ENCODE measurements at places on chromosomes 16 and 17.

DNA sequence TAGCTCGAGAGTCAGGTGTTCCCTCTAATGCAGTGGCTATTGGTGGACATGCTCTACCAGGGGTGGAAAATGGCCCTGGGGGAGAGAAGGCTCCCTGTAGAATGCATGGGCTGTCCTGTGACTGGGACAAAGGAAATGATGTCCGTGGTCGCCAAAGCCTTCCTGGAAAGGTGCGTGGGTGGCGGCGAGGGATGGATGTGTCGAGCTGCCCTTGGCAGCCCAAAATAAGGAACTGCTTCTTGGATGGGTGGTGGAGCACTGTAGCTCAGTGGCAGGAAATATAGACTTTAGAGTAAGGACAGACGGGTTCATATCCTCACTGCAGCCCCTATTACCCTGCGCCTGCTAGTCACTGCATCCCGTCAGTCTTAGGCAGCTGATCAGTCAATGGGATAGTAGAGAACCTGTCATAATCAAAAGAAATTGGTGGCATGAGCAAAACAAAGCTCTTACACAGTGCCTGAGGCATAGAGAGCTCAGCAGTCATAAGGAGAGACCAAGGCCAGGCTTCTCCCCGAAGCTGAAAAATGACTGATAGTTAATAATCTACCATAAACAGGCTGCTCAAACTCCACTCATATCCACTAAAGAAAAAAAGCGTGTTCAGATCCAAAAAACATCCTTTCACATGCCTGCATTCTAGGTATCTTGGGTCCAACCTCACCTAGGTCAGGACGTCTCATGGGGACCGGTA lies 123.5 kb upstream of the PLCG2 start:
- DNase-seq = no peak

GRCh38 chr17:75524269-75524969 lies 1.1 kb upstream of the LLGL2 start:
- DNase-seq = no peak

GRCh38 chr17:2400474-2400866 lies 390 bp downstream of the MNT start:
- peak; percentile 61 for DNase-seq

DNA sequence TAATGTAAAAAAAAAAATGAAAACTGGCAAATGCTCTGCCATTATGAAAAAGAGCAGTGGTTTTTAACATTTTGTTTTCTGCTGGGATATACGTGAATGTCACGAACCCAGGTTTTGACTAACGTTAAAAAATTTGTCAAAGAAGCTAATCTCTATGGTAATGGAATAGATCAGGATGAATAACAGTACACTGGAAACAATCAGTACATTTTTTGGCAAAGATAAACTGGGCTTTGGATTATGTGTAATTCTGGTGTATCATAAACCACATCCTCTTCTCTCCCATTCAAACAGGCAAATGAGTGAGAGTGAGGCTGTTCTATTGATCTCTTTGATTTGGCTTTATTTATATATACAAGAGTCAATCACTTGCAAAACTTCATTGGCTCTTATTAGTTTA lies 207.0 kb upstream of the IRX3 start:
- no peak for DNase-seq

DNA sequence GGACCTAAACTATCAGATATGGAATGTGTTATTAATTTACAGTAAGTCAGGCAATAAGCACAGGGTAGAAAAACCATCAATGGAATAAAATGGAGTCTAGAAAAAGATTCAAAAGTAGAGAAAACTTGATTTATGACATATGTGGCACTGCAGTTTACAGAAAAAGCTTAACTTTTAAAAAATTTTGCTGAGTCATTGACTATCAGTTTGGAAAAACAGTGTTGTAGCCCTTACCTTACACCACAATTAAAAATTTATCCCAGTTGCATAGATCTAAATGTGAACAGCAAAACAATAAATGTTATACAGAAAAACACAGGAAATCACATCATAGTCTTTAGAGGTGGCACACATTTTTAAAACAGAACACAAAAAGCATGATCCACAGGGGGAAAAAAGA lies 108.5 kb downstream of the USP22 start:
- peak; percentile 2 for DNase-seq

All from hematopoietic multipotent progenitor cell treated with erythropoietin and hydrocortisone succinate and interleukin-3 and kit ligand, for 8 days (in vitro differentiated cells).